ENCODE measurements at places on chromosomes 3 and 15. TPM values are rescaled to one million over a fixed set of nuclear protein-coding genes. Genes with fewer than 3 reads are reported as not detected.

TUSC7 gene
- total RNA-seq = not detected

TERC gene
- 3.8 TPM for total RNA-seq

GOLGA6L26 gene
- not detected for total RNA-seq

DNAH12 gene
- total RNA-seq = 0.16 TPM

TF gene
- 1.3 TPM for total RNA-seq

DUOXA2 gene
- total RNA-seq = not detected

GRCh38 chr3:149198611-149199010, 23.0 kb downstream of the CP start:
- DNase-seq = no peak

DNA sequence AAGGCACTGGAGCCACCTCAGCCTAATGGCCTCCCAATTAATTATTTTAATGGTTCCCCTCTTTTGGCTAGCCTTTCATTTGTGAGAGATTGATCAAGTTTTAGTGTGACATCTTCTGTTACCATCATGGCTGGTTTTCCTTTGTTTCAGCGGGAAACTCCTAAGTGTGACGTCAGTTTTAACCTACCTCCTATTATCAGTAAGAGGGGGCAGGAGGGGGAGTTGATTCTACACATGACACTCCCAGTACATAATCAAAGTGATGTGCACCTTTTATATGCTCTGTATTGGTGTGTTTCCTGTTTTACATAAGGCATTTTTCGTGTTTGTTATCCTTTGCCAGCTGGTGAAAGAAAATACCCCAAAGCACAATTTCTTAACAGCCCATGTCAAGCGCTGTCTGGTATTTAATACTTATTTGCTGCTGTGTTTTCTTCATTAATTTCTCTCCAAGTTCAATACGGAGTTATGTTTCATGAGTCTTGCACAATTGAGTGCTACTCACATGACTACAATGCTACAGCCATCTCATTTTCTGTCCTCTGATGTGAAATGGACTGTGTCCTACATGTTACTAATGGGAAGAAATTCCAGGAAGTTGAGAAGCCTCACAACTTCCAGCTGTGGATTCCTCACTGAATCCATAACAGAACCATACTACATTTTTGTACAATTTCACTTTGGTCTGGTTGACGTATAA, 52.2 kb upstream of the POLR2M start:
- DNase-seq = no peak

DNA sequence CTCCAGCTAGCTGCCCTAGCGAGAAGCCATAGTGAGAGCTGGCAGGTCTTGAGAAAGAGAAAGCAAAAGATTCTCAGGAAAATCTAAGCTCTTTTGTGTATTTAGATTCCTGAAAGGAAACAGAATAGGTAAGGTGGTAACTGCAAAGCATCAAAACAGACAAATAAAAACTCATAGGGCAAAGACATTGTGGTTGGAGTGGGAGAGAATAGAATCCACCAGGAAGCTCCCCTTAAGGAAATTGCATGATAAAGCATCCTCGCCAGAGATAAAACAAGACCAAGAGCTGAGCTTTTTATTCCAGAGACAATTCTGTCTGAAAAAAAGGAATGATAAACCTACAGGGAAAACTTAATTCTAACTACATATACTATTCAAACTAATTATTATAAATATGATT, 232.6 kb downstream of the SI start:
- no peak for DNase-seq

DNA sequence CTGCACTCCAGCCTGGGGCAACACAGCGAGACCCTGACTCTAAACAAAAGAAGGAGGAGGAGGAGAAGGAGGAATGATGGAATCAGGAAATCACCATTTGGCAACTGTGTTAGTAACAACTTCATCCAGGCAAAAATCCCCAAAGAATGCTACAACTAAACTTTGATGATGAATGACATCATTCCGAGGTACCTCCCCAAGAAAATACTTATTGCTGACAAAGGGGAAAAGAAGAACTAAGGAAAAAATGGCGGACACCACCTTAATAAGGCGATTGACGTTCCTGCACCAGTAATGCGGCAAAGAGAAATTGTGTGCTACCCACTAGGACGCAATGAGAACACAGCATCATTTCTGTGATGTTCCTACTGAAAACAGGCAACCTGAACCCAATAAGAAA, 78.2 kb upstream of the SLC6A11 start:
- no peak for DNase-seq

DNA sequence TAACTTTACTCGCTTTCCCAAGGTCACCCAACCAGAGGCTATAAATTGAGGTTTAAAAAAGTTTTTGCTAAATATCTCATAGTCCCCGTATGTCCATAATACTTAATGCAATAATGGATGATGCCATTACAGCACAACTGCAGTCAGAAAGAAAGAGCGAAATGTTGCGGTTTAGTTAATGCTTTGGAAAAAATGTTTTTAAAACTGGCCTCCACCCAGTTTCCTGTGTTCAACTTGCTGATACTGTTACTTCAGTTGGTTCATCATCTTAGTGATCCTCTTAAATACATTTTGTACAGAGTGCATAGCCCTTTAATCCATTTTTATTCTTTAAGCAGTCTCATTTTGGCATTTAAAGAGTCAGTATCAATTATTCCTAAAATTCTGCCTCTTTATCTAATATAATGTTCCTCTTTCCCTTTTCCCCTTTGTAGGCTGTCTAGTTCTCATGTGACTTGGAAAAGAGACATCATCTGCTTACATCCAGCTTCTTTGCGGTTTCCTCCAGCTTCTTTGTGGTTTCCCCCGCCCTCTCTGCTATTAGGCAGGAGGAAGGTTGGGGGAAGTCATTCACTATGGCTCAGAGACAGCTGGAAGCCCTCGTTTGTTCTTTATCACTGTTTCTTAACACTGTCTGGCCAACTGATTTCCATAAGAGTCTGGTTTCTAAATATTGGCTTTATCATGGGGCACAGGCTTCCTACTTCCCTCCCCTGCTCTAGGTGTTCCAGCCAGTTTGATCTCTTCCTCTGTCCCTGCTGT, 154.3 kb downstream of the GOLIM4 start:
- DNase-seq = no peak

DNA sequence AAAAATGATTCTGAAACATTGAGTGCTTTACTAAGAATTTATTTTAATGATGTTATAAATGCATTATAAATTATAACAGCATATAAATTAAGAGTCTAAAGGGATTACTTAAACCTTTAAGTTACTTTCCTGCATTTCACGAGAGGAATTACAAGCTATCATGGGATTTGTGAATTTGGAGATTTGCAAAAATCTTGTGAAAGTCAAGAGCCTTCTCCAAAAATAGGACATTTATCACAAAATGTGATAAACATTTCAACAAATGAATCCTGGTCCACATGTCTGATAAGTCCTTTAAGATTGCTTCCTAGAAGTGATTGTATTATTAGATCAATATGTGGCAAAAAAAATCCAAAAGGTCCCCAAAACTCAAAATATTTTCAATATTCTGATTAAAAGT, 154.5 kb downstream of the ATP8B4 start:
- DNase-seq = no peak

GRCh38 chr3:73568371-73568862, 56.3 kb downstream of the PDZRN3 start:
- no peak for DNase-seq

- DNase-seq = no peak
These were observed 108.1 kb upstream of the RNF7 start for GRCh38 chr3:141629976-141630375.

- DNase-seq = no peak
These were observed 237.6 kb downstream of the ITPR1 start for GRCh38 chr3:4730719-4731118.

DNA sequence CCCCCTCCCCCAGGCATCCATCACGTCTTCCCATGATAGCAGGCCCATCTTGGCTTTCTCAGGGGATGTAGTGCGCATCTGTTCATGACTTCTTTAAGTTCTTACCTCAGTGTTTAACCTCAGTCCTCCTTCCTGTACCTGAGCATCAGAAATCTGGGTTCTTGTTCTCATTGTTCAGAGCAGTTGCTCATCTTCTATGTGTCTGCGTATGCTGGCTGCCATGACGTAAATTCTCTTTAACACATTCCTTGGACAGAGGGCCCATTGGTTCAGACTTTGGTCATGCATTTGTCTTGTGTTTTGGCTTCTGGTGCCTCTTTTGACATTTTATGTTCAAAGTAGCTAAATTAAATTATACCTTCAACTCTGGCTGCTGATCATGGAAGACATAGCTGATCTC, 227.3 kb downstream of the CACNA2D3 start:
- no peak for DNase-seq

DNA sequence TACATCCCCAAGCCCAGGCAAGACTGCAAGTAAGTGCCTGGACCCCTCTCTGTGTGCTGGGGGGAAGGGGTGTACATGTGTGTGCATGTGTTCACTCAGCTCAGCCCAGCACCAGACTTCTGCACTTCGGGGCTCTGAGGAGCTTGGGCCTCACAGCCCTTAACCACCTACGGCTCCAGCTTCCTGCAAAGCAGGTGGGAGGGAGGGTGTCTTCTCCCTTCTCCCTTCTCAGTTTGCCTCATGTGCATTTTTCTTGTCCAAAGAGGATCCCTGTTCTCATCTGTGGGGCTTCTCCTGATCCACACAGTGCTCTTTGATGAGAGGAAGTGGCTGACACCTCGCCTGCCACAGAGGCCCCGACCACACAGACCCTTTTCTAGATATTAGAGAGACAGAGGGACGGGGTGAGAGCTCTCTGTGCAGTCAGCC, 69.3 kb downstream of the MESD start:
- DNase-seq = no peak

GRCh38 chr3:127784283-127784682, 38.0 kb downstream of the MGLL start:
- DNase-seq = no peak

DNA sequence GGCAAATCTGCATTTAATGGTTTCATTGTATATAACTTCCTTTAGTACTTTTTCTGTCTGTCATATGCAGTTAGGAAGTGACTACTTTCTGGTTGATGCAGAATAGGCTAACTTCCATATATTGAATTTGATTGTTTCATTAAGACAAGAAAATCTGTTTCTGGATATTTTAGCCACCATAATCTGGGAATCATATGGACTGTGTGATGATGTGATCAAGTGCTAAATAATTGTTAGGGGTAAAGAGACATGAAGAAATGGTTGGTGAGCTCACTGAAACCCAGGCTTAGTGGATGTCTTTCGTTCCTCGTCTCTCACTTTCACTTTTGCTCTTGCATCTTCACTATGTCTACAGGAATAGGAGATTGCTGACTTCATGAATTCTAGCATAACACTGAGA, 3.5 kb upstream of the MNS1 start:
- DNase-seq = no peak

DNA sequence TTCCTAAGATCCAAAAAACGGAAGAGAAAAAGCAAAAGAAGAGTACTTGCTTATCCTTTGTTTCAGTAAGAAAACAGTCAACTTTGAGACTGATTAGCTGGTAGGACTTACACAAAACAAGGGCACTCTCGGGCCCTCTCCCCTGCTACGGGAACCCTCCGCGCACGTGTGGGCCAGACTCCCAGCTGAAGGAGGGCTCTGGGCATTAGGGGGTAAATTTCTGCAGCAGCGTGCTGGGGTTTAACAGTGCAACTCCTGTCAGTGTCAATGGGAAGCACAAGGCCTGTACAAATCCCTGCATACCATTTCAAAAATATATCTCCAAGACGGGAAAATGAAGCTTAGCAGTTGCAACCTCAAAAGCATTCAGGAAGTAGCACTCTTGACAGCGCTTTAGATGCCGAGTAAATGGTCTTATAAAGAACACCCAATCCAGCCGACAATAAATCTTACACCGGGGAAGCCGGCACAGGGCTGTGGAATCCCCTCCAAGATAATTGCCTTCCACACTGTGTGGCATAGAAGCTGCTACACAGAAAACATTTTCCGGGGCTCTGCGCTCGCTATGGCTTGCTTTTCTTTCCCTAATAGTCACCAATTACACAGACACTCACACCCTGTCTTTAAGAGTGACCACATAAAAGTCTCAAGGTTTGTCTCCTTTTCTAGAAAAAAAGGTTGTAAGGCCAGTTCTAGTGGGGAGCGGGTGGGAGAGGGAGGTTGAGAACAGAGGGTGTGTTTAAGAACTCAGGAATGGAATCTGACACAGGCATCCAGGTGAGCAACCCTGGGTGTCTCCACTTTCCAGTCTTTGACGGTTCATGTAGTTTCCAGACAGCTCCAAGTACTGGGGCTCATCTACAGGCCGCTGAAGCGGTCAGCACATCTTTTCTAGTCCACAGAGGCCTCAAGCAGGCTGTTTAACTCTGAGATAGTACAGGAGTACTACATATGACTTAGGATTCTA, 512.7 kb downstream of the FOXP1 start:
- DNase-seq = no peak

DNA sequence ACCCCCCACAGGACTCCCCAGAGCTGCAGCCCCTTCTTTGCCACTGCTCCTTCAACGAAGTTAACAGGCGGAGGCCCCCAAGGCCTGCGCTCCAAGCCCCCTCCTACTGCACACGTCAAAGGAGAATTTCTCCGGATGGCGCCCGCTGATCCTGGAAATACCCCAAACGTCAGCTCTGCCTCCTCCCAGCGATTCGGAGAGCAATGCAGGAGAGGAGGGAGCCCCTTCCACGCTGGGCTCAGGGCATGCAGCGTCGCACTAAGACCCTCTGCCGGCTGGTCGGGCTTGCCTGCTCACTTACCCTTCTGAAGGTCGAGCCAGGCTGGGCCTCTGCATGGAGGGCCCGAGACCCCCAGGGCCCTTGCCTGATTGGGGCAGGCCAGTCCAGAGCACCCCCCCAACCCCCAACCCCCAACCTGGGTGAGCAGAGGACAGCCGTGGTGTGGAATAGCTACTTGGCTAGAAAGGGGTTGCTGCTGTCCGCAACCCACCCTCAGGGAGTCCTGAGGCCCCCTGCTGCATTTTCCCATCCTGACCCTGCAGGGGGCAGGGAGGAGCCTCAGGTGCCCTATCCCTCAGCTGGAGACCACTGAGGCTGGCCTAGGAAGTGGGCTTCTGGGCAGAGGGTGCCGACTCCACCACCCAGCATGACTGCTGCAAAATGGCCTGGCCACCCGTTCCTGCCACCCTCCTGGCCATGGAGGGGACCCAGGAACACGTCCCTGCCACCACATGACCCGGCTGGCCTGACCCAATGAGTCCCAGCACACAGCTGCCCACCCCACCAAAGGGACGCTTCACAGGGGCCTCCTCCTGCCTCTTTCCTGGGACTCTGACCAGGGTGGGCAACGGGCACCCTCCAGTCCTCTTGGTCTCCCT, 976 bp downstream of the ATP2B2 start:
- DNase-seq = no peak

- no peak for DNase-seq
These were observed 1.2 kb downstream of the GPR15 start for GRCh38 chr3:98532709-98533571.

Measured in left ventricle myocardium inferior (tissue), 1 donor.